Foreskin keratinocyte (primary cell): ENCODE measurements at places on chromosomes 13 and 19. TPM values are rescaled to one million over a fixed set of nuclear protein-coding genes. Genes with fewer than 3 reads are reported as not detected.

The GPR12 gene
- total RNA-seq, result not detected in 2 replicates

The GPR18 gene
- not detected in 2 replicates for total RNA-seq

The NLRP9 gene
- not detected in 2 replicates for total RNA-seq

The GNG8 gene
- not detected in 2 replicates for total RNA-seq

The ZNF99 gene
- not detected in 2 replicates for total RNA-seq
